Amniotic epithelial cell (primary cell): ENCODE measurements at places on chromosomes 12 and 14.

DNA sequence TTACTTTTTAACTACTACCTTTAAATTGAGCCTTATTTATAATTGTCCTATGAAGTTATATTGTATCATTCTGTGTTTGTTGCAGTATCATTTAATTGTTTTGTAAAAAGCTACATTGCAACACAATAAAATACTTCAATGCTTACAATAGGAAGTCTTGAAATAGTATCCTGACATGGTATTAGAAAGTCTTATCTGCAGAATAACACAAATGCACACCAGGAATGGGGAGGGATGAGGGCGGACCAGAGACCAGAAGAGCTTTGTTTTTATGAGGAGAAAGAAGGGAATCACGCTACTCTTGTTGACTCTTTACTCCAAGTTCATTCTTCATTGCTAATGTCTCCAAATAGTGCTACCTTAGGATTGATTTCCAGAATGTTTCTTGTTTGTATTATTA is 120.2 kb downstream of the MON2 start:
- DNase-seq = no peak

GRCh38 chr12:5294274-5295070 is 137.4 kb upstream of the NTF3 start:
- DNase-seq = no peak

DNA sequence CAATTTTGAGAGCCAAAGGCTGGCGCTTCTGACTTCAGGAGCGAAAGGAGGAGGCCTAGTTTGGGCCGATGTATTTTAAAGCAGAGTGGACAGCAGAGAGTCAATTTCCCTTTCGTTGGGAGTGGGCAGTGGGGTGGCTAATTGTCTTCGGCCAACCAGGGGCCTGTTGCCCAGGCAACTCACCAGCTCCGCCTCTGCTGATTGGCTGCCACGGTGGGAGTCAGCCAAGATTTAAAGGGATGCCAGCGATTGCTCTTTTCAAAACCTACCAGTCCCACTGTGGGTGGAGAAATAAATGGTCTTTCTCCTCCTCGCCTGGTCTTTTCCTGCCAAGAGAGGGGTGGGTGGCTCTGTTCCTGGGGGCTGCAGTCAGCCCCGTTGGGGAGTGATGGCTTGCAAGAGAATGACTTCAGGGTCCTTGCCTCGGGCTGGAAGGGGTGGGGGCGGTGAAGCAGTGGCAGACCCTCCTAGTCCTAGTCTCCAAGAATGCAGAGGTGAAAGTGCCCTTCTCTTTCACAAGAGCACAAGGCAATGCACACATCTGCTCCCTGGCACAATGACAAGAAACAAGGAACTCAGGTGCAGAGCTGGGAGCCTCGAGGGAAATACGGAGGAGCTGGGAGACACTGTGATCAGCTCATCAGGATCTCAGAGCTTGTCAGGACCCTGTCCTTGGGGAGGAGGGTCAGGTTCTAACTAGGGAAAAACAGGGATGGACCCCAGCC is 37.7 kb downstream of the RASAL1 start:
- peak; percentile 8 for DNase-seq

DNA sequence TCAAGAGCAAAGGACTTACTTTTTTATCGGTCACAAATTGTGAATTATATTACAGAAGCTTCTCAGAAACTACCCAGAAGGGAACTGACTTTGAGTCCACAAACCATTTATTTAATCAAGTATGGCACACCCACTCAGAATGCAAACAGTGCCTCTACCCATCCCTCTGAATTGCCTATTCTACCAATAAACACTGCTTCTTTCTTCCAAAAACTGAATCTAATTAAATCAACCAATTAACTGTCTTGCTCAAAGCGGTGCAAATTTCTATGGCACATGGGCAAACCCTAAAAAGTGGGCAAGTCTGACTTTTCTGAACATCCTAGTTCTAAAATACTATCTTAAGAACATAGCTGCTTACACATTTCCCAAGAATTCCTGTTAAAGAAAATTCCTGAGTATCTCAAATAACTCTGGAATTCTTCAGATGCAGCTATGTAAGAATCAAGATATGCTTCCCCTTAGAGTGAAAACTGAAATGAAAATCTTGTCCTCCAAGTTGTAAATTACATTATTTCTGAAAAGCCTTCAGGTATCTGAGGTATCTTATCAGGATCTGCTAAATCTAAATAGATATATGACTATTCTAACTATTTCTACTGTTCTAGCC is 4.3 kb downstream of the SPTLC2 start:
- DNase-seq = peak; percentile 74

DNA sequence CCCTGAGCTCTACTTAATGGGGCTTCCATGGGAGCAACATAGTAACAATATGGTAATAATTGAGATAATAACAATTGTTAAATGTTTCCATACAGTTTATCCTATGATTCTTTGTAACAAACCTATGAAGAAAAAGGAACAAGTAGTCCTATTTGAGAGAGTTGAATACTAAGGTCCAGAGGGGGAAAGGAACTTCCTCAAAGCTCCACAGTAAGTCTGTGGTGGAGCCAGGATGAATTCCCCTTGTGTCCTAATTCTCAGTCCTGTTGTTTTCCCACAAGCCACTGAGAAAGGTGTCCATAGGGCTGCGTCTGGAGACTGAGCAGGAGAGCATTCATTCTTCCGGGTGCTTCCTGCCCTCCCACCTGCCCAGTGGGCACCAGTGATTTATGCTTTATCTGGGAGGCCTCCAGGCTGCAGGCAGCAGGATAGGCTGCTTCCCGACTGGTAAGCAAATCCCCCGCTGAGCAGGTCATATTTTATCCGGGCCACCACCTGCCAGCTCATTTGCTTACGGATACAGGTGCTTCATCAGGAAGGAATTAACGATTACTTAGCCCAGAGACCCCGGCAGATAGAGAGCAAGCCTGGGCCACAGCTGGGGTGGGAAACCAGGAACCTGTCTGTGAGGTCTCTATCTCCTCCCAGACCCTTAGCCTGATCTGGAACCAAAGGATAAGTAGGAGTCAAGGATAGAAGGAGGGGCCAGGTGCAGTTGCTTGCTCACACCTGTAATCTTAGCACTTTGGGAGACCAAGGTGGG is 33.9 kb upstream of the FAM222A start:
- no peak for DNase-seq

DNA sequence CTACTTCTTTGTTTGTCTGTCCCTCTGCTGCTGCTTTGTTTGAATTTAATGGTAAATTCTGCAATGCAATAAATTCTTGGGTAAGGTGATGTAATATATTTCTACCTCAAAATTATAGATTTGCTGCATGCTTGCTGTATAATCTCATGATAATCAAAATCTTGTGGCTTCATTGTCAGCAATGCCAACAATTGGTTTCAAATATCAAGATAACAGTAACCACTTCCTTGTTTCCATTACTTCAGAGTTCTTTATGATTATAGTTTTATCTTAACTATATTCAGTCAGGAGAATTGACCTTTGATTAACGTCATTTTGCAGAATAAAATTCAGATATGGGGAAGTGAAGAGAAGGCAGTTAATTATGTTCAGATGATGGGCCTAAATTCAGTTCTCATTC is 30.2 kb upstream of the RNU6-8 start:
- peak; percentile 47 for DNase-seq

- no peak for DNase-seq
These were observed 85.6 kb downstream of the FOXN3 start for GRCh38 chr14:89331398-89331797.

- no peak for DNase-seq
These were observed 1.7 kb downstream of the CDK17 start for GRCh38 chr12:96398424-96399119.

DNA sequence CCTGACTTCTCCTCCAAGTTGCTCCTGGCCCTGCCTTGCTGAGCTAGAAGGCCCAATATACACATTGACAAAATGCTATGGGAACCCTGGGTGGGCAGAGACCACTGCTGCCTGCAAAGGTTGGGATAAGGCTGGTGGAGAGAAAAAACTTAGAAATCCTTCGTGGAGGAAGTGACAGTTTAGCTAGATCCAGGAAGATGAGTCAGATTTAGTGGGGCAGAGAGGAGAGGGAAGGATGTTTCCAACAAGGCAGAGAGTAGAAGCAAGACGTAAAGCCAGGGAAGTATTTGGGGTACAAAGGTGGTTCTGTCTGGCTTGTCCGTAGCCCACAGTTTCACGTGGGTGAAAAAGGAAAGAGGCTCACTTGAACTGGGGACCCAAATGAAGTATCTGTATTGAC is 69.0 kb upstream of the CLMN start:
- no peak for DNase-seq

DNA sequence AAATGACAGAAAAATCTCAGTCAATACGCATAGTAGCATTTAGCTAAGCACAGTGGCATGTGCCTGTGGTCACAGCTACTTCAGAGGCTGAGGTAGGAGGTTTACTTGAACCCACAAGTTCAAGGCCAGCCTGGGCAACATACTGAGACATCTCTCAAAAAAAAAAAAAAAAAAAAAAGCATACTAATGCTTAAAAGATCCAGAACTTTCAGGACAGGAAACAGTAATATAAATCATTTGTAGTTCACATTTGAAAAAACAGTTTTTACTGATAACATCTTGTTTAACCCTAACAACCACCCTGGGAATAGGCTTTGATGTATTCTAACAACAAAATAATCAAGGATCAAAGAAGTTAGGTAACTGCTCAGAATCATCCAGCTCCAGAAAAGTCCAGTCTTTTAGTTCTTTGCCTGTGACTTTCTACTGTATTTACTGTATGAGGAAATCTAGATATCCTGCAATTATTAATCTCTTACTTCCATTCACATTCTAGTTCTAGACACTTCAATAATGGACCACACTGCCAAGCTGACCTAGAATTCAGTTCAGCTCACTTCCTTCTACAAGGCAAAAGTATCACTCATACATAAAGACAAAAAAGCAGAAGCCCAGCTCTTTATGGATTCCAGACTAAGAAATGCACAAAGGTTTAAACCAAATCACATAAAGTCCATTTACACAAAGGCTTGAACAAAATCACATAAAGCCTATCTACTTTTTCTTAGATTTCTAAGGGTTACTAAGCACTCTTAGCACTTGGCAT is 28.5 kb downstream of the PAWR start:
- peak; percentile 78 for DNase-seq

DNA sequence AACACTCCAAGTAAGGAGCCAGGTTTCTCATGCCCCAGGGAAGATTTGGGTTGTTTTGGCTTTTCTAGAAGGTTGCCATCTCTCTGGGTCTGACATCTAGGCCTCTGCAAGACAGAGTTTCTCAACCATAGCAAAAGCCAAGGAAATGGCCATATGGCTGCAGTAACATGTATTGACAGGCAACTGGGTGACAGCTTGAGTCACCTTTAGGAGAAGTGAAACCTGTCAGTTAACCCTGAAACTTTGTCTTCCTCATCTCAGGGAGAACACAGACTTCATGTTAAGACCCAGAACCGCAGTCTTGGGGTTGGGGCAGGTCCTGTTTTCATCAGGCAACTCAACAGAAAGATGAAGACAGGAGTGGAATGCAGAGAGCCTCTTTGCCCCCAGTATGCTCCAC is 46.0 kb upstream of the PLBD1 start:
- DNase-seq = no peak
